ENCODE measurements at places on chromosomes 2 and 18.

GRCh38 chr18:71105078-71105819 is 816.4 kb downstream of the SOCS6 start:
- no peak for DNase-seq

- DNase-seq: no peak
Observed at GRCh38 chr2:130870779-130871178, 34.1 kb downstream of the ARHGEF4 start.

- DNase-seq: no peak
Observed at GRCh38 chr2:151973901-151974199, 125.0 kb downstream of the CACNB4 start.

- no peak for DNase-seq
Observed at GRCh38 chr18:51150113-51150700, 47.3 kb downstream of the MEX3C start.

DNA sequence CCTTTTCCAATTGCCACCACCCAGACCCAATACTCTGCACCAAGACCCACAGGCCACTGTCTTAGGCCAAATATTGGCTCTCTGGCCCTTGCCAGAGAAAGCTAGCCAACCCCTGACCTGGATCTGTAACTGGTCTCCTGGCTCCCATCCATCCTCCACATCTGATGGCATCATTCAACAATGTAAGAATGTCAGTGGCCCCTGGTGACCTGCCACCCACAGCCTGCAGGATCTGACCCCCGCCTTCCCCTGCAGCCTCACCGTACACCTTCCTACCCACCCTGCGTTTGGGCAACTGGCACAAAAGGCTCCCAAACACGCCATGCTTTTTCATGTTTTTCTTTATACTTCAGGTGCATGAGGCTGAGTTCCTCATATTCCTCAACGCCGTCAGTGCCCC is 60.0 kb upstream of the ASAP2 start:
- no peak for DNase-seq

DNA sequence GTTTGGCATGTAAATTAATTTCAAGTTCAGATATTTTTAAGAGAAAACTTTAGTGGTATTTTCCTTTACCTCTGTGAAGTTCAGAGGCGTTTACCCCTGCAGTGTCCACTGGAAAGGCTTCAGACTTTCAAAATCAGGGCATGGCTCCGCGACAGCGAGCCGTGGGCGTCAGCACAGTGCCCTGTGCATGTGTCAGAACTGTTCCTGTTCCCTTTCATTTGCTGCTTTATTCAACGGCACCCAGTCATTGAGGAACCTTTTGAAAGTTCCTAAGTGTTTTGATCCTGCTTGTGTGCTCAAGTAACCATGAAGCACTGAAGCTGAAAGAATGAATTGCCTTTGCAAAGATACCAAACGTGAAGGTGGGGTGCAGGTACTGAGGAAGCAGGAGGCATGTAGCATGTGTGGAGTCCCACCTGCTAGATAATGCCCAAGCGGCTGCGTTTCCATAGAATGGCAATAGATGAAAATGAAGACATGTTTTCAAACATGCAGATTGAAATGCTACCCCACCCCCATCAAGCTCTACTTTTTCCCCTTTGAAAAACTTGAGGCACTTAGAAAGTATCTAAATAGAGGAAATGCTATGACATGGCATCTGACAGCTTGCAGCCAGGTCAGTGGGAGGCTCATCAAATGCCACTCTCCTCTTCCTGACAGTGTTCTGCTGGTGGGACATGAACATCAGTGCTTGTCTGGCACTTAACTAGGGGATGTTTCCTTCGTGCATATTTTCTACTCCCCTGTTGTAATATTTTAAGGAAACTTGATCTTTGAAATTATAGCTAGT is 148.6 kb downstream of the ZNF236 start:
- DNase-seq: no peak

- peak; percentile 23 for DNase-seq
Observed at GRCh38 chr2:157433394-157433793, 10.5 kb downstream of the CYTIP start.

DNA sequence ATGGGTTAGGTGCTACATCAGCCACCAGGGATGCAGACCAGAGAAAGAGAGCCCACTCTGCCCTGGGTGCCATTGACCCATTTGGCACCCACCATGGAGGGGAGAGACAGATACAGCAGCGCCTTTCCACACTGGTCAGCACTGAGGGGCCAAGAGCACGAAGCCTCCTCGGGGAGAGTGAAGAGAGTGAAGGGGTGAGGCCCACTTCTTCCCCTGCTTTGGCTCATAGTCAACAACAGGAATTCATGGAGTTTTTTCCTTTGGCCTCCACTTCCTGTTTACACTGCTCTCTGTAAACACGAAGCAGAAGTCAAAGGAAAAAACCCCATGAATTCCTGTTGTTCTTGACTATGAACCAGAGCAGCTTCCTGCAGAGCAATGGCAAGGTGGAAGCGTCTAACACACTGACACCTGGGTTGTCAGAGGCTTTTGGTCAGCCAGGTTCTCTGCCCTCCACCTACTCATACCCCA is 80.0 kb downstream of the CCDC93 start:
- no peak for DNase-seq

All from CD4-positive, alpha-beta T cell treated with Interleukin-21 for 1 hour (primary cell).